ENCODE measurements at places on chromosomes 3 and 15. TPM values are rescaled to one million over a fixed set of nuclear protein-coding genes. Genes with fewer than 3 reads are reported as not detected.

- H3K4me1 ChIP-seq, result no peaks in the 10 kb centered on the region
- DNase-seq, result no peak
- H3K36me3 ChIP-seq, result no peaks in the 10 kb centered on the region
These were observed 152.3 kb upstream of the SNTN start for GRCh38 chr3:63500196-63500595.

The PAK6 gene
- 8.2 TPM for total RNA-seq

The HRG gene
- not detected for total RNA-seq

GRCh38 chr15:90553248-90553745 lies 23.6 kb downstream of the CRTC3 start:
- DNase-seq, result no peak
- H3K27me3 ChIP-seq, result no peaks in the 10 kb centered on the region
- H3K36me3 ChIP-seq, result peaks cover 7% of the 10 kb centered on the region
- peak overlapping the region; percentile 87 for H3K27ac ChIP-seq
- peak overlapping the region; percentile 32 for H3K4me3 ChIP-seq

The FHIT gene
- total RNA-seq, result 16.0 TPM
